ENCODE measurements at places on chromosomes 2 and 18.

DNA sequence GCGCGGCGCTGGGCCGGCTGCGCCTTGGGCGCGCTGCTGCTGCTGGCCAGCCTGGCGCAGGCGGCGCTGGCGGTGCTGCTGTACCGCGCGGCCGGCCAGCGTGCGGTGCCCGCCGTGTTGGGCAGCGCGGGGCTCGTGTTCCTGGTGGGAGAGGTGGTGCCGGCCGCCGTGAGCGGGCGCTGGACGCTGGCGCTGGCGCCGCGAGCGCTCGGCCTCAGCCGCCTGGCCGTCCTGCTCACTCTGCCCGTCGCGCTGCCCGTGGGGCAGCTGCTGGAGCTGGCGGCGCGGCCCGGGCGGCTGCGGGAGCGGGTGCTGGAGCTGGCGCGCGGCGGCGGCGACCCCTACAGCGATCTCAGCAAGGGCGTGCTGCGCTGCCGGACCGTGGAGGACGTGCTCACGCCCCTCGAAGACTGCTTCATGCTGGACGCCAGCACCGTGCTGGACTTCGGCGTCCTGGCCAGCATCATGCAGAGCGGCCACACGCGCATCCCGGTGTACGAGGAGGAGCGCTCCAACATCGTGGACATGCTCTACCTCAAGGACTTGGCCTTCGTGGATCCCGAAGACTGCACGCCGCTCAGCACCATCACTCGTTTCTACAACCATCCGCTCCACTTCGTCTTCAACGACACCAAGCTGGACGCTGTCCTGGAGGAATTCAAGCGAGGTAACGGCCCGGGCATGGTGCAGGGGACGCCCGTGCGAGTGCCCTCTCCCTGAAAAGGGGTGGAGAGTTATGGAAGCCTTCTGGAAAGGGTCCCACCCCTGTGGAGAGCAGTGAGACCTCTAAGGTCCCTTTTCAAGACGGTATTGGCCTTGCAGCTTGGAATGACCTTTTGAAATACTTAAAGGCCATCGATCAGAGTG lies 1.0 kb downstream of the CNNM3 start:
- DNase-seq: no peak

- DNase-seq: peak; percentile 18
Measured at GRCh38 chr2:221969087-221969829, 329.5 kb downstream of the PAX3 start.

DNA sequence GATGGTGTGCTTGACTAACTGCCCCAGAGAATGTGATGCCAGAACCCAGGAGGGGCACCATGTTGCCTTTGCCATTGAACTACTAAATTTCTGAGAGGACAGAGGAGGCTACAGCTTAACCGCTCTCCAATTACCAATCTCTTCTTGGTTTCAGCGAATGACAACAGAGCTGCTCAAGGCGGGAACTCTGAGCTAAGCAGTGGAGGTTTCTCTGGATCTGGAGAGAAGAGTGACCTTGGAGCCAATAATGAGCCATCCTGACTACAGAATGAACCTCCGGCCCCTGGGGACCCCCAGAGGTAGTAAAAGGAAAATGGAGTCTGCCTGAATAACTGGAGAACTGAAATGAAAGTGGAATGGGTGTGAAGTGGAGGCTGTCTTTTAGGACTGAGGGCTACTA lies 53.2 kb downstream of the DIS3L2 start:
- DNase-seq: no peak

- DNase-seq: no peak
Measured at GRCh38 chr18:46158499-46158898, 54.3 kb downstream of the HAUS1 start.
